ENCODE measurements at places on chromosomes 2 and 18. TPM values are rescaled to one million over a fixed set of nuclear protein-coding genes. Genes with fewer than 3 reads are reported as not detected.
A peak's percentile ranks its signal among the peaks of the same experiment; 100 is the strongest.

PLGLB2 gene
- 4.4 TPM for total RNA-seq

BARD1 gene
- total RNA-seq: 14.4 TPM

IL37 gene
- total RNA-seq: 1.1 TPM

DDX18 gene
- 39.1 TPM for total RNA-seq

AOX1 gene
- total RNA-seq: 29.4 TPM

PRSS56 gene
- not detected for total RNA-seq

WDSUB1 gene
- 11.3 TPM for total RNA-seq

- no peak overlapping the region for H3K4me3 ChIP-seq
- no peak overlapping the region for H3K27ac ChIP-seq
- H3K27me3 ChIP-seq: no peaks in the 10 kb centered on the region
- H3K36me3 ChIP-seq: no peaks in the 10 kb centered on the region
Observed at GRCh38 chr2:44638649-44639048, 276.9 kb downstream of the CAMKMT start.

DNA sequence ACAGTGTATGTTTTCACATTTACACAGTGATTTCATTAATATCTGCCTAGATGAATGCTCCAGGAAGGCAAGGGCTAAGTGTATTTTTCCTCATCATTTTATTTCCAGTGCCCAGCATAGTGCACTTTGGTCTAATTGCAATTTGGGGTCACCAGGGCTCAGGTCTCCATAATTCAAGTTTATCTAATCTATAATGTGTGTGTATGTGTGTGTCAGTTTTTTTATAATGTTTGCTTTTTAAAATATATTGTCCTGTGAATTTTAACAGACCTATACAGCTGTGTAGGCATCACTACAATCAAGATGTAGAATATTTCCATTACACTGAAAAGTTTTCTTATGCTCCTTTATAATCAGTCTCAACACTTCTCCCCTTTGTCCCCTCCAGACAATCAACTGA lies 620.4 kb downstream of the STK39 start:
- no peak overlapping the region for H3K27ac ChIP-seq
- no peaks in the 10 kb centered on the region for H3K27me3 ChIP-seq
- no peak for DNase-seq
- no peaks in the 10 kb centered on the region for H3K36me3 ChIP-seq
- H3K4me3 ChIP-seq: no peak overlapping the region

DNA sequence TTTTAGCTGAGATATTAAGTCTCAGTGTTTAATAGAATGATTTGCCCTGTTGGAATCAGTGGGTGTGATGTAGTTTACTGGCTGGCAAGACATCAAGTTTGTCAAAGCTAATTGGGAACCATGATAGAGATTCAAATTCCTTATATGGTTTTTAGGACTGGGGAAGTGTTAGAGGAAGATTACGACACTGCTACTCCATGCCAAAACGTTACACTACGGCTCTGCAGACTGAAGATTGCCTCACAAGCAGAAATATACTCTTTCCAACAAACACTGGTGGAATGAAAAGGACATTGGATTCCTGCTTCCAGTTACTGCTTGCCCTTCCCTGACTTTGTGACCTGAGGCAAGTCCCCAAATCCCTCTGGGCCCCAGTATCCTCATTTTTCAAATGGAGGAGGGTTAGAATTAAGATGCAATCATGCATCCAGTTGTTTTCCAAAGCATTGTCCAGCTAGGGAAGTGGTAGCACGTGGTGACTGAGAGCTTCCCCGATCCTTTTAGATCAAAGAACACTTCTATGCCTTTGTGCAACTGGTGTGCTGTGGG lies 147.6 kb downstream of the CDC42EP3 start:
- no peaks in the 10 kb centered on the region for H3K27me3 ChIP-seq
- DNase-seq: no peak
- peaks cover 17% of the 10 kb centered on the region for H3K4me1 ChIP-seq
- no peaks in the 10 kb centered on the region for H3K36me3 ChIP-seq
- H3K4me3 ChIP-seq: no peak overlapping the region

- H3K36me3 ChIP-seq: no peaks in the 10 kb centered on the region
- H3K27ac ChIP-seq: no peak overlapping the region
- DNase-seq: no peak
- H3K27me3 ChIP-seq: no peaks in the 10 kb centered on the region
- no peaks in the 10 kb centered on the region for H3K4me1 ChIP-seq
- no peak overlapping the region for H3K4me3 ChIP-seq
Observed at GRCh38 chr2:50641633-50642032, 390.3 kb downstream of the NRXN1 start.

DNA sequence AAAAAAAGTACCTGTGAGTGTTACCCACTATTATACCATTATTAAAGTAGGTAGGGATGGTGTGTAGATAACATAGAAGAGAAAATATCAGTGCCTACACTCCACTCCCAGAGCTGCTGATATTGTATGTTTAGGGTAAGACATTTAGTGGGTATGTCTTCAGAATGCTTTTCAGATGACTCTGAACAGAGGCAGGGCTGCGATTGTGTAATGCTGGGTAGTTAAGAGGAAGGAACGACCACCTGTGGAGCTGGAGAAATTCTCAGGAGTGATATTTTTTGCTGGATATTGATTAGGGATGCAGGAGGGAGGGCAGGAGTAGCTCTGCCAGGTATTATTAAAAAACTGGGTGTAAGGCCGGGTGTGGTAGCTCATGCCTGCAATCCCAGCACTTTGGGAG lies 2.8 kb downstream of the CNOT11 start:
- H3K27me3 ChIP-seq: no peaks in the 10 kb centered on the region
- no peak overlapping the region for H3K27ac ChIP-seq
- H3K4me1 ChIP-seq: peaks cover 14% of the 10 kb centered on the region
- no peak for DNase-seq
- no peaks in the 10 kb centered on the region for H3K36me3 ChIP-seq
- no peak overlapping the region for H3K4me3 ChIP-seq

GRCh38 chr2:96315400-96316071 lies 9.6 kb upstream of the ITPRIPL1 start:
- no peaks in the 10 kb centered on the region for H3K27me3 ChIP-seq
- DNase-seq: no peak
- H3K27ac ChIP-seq: no peak overlapping the region
- H3K4me1 ChIP-seq: no peaks in the 10 kb centered on the region
- no peaks in the 10 kb centered on the region for H3K36me3 ChIP-seq

GRCh38 chr2:121491518-121491917 lies 39.2 kb upstream of the RNU4ATAC start:
- H3K27me3 ChIP-seq: no peaks in the 10 kb centered on the region
- H3K27ac ChIP-seq: no peak overlapping the region
- no peak overlapping the region for H3K4me3 ChIP-seq
- H3K36me3 ChIP-seq: no peaks in the 10 kb centered on the region

DNA sequence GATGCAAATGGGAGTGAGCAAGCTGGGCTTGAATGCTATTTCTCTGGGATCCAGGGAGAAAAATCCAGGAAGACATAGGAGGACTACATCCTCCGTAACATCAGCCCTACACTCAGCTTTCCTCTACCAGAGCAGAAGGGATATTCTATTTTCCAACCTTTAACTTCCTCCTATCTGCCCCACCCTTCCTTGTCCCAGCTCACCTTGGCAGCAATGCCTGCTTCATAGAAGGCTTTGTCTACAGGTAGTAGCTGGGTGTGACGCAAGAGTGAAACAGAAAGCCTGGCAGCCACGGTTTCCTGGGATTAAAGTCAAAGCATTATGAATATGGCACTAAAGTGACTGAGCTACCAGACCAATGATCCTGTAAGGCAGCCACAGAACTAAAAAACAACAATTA lies 3.9 kb downstream of the KRTCAP3 start:
- H3K27ac ChIP-seq: peak overlapping the region; percentile 55
- H3K4me3 ChIP-seq: no peak overlapping the region
- no peak for DNase-seq
- peaks cover 9% of the 10 kb centered on the region for H3K4me1 ChIP-seq
- H3K27me3 ChIP-seq: no peaks in the 10 kb centered on the region
- peaks cover 64% of the 10 kb centered on the region for H3K36me3 ChIP-seq

DNA sequence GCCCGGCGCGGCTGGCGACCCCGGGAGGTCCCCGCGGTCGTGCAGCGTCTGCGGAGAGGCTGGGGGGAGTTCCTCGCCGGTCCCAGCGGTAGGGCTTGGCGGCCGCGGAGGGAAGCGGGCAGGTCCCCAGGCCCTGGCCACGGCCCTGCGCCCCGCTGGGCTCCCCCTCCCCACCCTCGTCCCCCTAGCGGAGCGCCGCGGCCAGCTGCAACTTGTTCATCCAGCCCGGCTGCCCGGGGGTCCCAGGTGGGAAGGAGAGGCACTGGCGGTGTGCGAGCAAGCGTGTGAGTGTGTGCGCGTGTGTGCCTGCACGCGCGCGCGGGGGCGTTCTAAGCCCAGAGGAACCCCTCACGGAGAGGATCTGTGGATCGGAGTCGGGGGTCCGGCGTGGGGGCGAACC lies 1.3 kb downstream of the PTPRM start:
- no peaks in the 10 kb centered on the region for H3K36me3 ChIP-seq
- peak overlapping the region; percentile 93 for H3K27ac ChIP-seq
- peak; percentile 39 for DNase-seq
- H3K4me1 ChIP-seq: peaks cover 15% of the 10 kb centered on the region

GRCh38 chr18:10020171-10020570 lies 106.4 kb downstream of the VAPA start:
- H3K27ac ChIP-seq: no peak overlapping the region
- no peak overlapping the region for H3K4me3 ChIP-seq
- no peak for DNase-seq
- peaks cover 48% of the 10 kb centered on the region for H3K4me1 ChIP-seq
- H3K27me3 ChIP-seq: no peaks in the 10 kb centered on the region

DNA sequence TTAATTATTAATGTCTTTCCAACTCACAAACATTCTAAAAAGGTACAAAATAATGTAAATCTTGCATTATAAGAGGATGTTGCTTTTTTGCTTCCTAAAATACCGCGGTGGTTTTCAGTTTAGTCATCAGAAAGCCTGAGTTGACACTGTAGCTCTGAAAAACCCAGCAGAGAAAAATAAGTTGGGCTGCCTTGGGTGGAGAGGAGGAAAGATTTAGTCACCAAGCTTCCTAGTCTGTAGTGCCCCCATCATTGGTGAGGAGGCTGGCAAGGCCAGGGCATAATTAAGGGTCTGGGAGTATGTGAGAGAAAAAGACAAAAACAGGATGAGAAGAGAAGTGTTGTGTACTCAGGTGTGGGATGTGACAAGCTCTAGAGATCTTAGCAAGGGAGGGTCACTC lies 5.7 kb downstream of the PTPRM start:
- peaks cover 18% of the 10 kb centered on the region for H3K4me1 ChIP-seq
- peaks cover 22% of the 10 kb centered on the region for H3K27me3 ChIP-seq
- no peak overlapping the region for H3K4me3 ChIP-seq
- DNase-seq: no peak
